ENCODE measurements at places on chromosomes 4 and X.

DNA sequence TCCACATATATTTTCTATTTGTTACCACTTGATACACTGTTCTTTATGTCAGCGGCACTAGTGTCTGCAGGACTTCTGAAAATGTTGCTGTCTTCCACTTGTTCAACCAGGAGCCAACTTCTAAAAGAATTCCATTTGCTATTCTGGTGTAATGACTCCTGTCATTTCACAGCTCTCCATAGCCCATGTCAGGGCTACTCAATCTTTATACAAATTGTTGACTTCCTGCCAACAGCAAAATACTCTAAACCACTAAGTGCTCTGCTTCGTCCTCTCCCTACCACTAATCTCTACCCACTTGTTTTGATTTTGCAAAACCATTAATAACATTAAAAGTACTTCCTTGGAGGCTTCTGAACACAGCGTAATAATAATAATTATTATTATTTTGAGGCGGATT, 7.2 kb downstream of the CTSO start:
- no peak for DNase-seq

GRCh38 chr4:165635381-165635780, 237.7 kb upstream of the TLL1 start:
- DNase-seq = no peak

GRCh38 chrX:21658746-21659145, 616 bp upstream of the KLHL34 start:
- no peak for DNase-seq

DNA sequence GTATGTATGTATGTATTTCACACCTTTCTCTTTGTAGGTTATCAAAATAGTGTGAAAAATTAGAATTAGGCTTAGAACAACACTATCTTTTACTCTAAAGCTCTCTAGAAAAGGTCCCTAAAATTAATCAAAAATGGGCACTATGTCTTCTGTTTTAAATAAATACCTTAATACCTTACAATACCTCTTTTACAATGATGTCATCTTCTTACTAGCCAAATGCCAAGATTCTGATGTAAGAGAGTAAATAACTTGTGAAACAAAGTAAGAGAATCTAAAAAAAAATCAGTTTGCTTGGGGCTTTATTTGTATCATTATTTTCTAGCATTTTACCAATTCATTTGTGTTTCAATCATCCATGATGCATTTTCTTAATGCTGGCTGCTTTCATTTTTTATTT, 402.2 kb upstream of the MAGEB2 start:
- DNase-seq = no peak

- no peak for DNase-seq
Observed at GRCh38 chr4:152926959-152927358, 9.2 kb upstream of the FHDC1 start.

GRCh38 chr4:153465615-153466080, 512 bp upstream of the TMEM131L start:
- DNase-seq = no peak

DNA sequence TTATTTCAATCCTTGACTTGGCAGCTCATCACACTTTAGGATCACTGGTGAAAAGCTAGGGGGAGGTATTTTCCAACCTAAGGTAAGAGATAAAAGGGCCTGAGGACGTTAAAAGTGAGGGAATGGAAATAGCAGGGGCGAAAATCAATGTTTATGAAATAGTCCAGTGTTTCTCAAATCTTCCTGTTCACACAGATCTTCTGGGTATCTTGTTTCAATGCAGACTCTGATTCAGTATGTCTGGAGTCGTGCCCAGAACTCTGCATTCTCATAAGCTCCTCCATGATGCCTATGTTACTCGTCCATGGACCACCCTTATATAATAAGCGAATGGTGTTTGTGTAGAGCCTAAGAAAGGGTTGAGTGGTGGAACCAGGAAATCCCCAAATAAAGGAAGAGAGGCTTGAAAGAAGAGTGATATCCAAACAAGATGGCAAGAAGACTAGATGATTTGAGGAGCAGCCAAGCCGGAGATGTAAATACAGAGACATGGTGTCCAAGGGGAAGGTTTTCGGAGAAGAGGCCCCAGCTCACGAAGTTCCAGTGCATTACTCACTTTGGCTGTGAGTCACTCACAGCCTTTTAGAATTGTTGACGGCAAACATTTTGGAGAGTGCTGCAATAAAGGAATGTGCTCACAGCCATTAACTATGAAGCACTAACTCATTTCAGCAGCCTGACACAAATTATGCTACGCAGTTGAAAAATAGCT, 215.6 kb upstream of the PPARGC1A start:
- DNase-seq = no peak

- no peak for DNase-seq
Observed at GRCh38 chr4:95729596-95729995, 110.3 kb upstream of the PDHA2 start.

DNA sequence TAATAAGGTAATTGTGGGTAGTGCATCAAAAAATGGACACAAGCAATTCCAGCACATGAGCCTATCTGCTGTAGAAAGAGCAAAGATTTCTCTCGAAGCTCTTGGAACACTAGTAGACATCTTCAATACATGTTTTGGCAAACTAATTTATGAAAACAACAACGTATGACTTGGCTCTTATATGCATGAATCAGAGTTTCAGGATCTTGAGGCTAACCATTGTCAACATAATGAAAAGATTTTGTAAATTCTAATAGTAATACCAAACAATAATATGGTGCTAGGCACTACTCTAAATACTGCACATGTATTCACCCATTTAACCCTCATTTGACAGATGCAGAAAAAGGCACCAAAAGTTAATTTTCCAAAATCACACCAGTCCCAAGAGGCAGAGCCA, 25.1 kb upstream of the ANKRD50 start:
- no peak for DNase-seq

- no peak for DNase-seq
Observed at GRCh38 chr4:73891739-73892405, 22.7 kb downstream of the CXCL1 start.

GRCh38 chrX:22628275-22628674, 355.6 kb downstream of the CBLL2 start:
- DNase-seq = no peak

- no peak for DNase-seq
Observed at GRCh38 chrX:48927123-48927522, 8.3 kb upstream of the PIM2 start.

DNA sequence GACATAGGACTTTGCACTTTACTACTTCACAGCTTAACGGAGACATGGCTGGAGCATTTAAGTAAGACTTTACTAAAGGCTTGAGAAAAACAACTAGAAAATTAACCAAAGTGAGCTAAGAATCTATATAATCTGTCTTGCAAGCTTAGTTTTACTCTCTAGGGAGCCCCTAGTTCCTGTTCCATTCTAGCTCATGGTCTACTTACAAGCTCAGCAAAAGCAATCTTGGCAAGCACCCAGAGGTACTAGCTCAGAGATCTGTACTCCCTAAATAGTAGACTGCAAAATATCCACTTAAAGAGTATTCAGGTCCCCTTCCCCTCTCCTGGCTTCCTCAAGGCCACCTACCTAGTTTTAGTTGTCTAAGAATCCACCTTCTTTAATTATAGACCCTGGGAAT, 469.0 kb downstream of the IDS start:
- DNase-seq = no peak

GRCh38 chrX:19887911-19888879, 795 bp upstream of the SH3KBP1 start:
- no peak for DNase-seq

DNA sequence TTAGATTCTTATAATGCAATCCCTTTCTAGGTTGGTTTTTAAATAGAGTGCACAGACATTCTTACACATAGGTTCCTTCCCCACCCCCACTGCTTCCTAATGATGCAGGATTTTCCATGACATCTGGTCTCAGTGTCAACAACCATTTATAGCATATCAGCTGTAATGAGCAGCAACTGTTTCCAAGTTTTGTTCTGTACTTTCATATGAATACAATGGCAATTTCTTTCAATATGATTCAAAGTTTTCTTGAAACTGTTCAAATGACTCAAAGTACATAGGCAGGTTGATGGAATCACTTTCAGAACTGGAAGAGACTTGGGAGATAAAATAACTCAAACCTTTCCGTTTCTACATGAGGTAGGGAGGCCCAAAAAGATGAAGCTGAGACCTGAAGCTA, 220.7 kb downstream of the CAMK2D start:
- peak; percentile 18 for DNase-seq

DNA sequence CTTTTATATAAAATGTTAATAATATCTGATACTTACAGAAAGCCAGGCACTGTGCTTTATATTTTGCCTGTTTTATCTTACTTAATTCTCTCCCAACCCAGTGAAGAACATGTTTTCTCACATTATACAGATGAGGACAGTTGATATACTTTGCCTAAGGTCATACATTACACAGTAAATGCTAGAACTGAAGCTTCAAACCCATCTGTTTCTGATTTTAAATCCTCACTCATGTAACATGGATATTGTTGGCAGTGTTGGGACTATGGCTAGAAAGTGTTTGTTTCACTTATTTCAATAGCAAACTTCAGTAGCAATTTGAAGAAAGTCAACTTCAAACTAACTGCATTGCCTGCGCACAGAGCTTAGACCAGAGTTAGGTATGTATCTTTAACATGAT, 57.4 kb downstream of the RAPGEF2 start:
- no peak for DNase-seq

- no peak for DNase-seq
Observed at GRCh38 chr4:661881-662761, 12.0 kb downstream of the ATP5ME start.

- no peak for DNase-seq
Observed at GRCh38 chrX:132958091-132958703, at the start of gene HS6ST2. Gene HS6ST2, minus strand, starts transcription at chrX:132958629.

GRCh38 chr4:80803337-80803736, 227.2 kb upstream of the BMP3 start:
- DNase-seq = no peak

GRCh38 chr4:67234296-67234695, 311.0 kb downstream of the CENPC start:
- no peak for DNase-seq

DNA sequence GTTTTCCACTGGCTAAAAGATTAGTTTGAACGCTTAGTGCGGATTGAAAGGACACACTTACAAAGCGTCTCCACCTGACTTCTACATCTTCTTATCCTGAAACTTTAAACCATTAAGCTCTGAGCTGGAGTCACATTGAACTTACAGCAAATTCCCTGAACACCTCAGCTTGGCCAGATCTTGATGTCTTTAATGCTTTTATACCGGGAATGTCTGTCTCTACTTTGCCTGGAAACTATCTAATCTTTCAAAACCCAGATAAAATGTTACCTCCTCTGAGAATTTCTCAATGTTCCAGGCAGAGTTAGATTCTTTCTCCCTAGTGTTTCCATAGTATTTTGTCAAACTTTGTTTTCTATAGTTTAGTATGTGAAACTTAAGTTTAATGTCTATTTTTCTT, 179.9 kb downstream of the DTHD1 start:
- no peak for DNase-seq

GRCh38 chrX:114178126-114178525, 405.8 kb upstream of the HTR2C start:
- DNase-seq = no peak

- no peak for DNase-seq
Observed at GRCh38 chrX:16739574-16739973, 20.2 kb downstream of the SYAP1 start.

- DNase-seq = no peak
Observed at GRCh38 chr4:121738780-121739535, 26.0 kb downstream of the SMIM43 start.

DNA sequence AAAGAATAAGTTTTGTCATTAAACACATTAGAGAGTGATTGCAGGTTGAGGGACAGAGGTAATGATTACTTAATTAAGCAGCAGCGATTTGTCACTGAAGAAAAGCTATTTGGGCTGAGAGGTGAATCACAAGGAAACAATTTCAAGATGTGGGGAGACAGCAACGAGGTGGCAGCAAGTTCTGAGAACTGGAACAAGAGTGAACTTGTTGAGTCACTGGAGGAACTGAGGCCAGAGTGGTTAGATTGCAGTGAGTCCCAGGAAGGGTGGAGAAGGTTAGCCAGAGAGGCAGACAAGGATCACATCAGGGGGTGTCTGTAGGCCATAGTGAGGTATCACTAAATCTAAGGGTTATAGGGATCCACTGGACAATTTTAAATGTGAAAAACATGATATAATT, 57.9 kb upstream of the TMPRSS11A start:
- DNase-seq = no peak

GRCh38 chr4:81030981-81031791, 678 bp downstream of the BMP3 start:
- DNase-seq = no peak

- DNase-seq = no peak
Observed at GRCh38 chr4:83266689-83267088, 17.9 kb downstream of the COQ2 start.

DNA sequence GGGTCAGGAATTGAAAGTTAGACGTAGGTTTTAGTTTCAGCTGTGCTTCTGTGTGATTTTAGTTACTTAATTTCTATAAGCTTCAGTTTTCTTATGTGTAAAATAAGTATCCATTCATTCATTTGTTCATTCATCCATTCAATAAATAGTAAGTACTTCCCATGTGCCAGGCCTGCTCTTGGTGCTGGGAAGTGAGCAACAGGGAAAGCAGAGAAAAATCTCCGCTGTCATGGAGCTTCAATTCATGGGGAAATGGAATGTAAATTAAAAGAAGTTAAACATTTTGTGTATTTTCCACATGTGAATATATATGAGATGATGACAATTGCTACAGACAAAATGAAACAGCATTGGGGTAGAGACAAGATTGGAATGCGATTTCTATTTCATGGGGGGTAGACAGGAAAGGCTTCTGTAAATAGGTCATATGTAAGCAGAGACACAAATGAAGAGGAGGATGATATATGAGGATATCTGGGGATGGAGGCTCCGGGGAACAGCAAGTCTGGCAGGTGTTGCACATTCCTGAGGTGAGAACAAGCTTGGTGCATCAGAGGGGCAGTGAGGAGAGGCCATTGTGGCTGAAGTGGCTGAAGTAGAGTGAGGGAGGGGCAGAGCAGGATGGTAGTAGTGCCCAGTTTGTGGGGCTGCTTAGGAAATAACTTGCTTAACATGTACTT, 66.2 kb downstream of the FHIP1A start:
- DNase-seq = no peak

- no peak for DNase-seq
Observed at GRCh38 chr4:173128199-173128890, 40.3 kb upstream of the GALNT7 start.

DNA sequence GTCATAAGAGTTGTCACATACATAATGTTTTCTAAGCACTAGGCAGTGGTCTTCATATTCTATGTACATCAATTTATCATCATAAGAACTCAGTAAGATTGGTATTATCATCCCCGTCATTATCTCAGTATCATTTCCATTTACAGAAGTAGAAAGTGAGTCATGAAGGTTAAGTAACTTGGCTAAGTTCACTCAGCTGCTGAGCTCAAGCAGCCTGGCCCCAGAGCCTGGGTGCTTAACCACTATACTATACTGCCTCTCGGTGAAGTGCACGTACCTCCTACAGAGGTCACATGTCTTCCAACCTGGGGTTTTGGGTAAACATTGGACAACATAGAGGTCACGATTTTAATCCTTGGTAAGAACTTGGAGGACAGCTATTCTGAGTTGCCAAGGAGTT, 161.5 kb upstream of the GATB start:
- no peak for DNase-seq

All from stimulated activated CD8-positive, alpha-beta memory T cell treated with anti-CD3 and anti-CD28 coated beads, Interleukin-15, amount 100 ng/mL, for 48 hours (primary cell).